NCI-H524 treated with DMSO at 0.1 percent for 48 hours (cell line): ENCODE measurements at places on chromosomes 1 and 21.

- no peak for DNase-seq
These were observed 12.1 kb upstream of the DEGS1 start for GRCh38 chr1:224170748-224171478.

GRCh38 chr1:48878191-48878940 lies 101.7 kb upstream of the BEND5 start:
- no peak for DNase-seq

GRCh38 chr21:33300701-33301631 lies 23.8 kb upstream of the IFNAR1 start:
- no peak for DNase-seq

GRCh38 chr1:162530307-162530987 lies 31.1 kb upstream of the UAP1 start:
- DNase-seq, result no peak

GRCh38 chr1:3777078-3777547 lies 4.6 kb downstream of the SMIM1 start:
- DNase-seq, result no peak
